ENCODE measurements at places on chromosomes 5 and 9.

DNA sequence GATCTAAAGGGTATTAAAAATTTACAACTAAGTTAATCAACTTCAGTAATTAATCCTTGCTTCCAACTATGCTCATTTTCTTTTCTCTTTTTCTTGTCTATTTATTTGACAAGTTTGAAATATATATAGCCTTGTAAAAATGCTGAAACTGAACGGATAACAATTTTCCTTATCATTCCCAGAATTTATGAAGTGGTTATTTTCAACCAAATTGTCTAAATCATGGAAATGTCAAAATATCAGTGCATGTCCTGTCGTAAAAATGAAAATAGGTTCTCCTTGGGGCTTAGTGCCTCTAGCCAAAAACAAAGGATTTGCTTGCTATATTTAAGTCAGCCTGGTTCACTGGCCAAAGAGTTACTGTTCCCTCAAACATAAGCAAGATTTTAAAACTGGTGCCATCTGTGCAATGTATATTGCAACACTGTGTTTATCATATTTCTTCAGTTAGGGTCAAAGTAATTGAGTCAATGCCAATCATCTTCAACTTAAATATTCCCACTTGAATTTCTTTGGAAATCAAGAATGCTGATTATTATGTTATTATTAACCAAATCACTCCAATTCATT is 798.3 kb downstream of the MAT2B start:
- DNase-seq, result no peak

DNA sequence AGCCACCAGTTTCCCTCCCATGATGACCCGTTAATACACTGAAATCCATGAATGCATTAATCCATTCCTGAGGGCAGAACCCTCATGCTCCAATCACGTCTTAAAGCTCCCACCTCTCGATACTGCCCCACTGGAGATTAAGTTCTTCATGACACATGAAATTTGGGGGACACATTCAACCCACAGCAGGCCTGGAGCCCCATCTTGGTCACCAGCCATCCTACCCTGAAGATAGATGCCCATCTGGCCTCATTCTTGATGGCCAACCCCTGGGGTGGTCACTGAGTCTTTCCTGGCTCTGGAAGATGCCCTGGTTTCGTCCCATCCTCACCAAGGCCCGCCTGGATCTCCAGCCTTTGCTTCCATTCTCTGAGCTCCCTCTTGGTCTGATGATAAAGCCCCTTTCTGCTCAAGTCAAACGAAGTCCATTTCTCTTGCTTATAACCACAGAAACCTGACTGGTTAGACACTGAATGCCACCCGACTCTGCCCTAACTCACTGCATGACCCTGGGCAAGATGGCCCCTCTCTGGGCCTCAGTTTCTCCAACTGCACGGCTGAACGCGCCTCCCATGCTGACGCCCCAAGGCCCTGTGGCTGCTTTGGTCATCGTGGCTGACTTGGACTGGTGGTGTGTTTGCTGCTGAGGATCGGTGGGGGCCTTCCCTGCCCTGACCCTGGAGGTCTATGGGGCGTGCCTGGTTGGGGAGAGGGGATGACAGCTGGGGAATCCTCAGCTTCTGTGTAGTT is 138.4 kb upstream of the IER5L start:
- DNase-seq, result no peak

GRCh38 chr5:84364043-84364442 is 20.6 kb downstream of the EDIL3 start:
- no peak for DNase-seq

DNA sequence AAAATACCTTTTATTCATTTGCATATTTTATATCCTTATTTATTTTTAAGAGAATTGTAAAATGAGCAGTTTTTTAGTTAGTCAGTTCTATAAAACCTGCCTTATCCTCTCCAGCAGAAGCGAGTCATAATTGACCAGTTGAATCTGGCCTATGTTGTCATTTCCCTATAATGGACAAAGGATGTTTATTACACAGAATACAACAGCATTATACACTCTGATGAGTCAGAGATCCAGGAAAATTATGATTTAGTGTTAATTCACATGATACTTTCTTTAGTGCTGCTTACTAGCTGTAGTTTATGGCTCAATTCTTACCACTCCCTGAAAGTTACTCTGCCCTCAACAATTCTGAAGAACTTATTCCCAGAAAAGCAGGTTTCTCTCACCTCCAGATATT is 26.8 kb upstream of the LURAP1L start:
- DNase-seq, result no peak
